ENCODE measurements at places on chromosomes 2 and 18.
A peak's percentile ranks its signal among the peaks of the same experiment; 100 is the strongest.

DNA sequence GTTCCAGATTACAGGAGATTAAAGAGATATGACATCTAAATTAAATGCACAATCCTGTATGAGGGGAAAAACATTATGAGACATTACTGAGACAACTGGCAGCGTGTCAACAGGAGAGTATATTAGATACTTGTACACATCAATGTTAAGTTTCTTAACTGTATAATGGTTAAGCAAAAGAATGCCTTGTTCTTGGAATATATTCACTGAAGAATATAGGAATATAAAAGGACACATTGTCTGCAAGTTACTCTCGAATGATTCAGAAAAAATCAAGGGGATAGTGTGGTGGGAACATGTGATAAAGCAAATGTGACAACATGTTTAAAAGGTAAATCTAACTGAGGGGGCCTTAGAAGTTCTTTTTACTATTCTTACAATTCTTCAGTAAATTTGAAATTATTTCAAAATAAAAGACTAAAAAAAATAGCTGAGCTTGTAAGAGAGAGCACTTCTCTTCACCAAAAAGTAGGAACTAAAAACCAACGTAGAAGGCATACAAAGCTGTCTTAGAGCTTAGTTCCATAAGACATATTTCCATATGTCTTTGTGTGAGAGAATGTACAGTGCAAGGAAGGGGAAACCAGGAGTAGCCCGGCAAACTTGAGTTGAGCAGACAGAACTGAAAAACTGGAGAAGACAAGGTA, 7.5 kb downstream of the WDPCP start:
- DNase-seq, result peak; percentile 30

DNA sequence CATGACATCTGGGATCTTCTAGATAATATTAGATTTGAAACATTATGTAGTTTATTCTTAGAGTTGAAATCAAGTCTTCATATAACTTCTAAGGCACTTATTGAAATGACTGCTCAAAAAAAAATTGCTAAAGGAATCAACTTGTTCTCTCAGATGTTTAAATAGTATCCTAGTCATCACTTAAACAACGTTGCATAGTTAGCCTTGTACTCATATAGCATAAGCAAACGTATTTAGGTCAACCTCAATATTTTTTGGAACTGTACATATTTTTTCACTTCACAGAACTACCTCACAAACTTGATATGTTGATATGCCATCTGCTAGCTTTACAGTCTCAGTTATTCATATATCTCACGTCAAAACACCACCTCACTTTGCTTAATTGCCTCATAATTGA, 47.1 kb upstream of the CREB1 start:
- DNase-seq, result peak; percentile 39

GRCh38 chr2:234444893-234445292, 52.0 kb downstream of the ARL4C start:
- peak; percentile 93 for DNase-seq

DNA sequence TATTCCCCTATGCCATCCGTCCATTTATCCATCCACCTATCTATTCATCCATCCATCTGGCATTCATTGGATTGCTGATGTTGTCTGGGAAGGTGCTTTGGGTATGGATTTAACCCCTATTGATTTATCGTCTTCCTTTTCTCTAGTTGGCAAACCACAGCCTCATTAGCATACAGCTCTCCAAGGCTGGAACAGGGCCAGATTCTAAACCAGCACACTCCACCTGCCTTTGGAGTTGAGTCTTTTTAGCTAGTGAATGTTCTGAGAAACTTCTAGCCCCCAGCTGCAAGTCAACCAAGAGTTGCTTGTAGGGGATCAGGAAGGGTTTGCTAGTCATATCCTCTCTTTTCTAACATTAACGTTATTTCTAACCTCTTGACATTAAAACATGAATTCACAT, 90.7 kb downstream of the NRP2 start:
- no peak for DNase-seq

GRCh38 chr2:170823088-170823897, 6.6 kb downstream of the GAD1 start:
- peak; percentile 39 for DNase-seq

Data from GM23248 (cell line).